Right lung (tissue), 10 donors: ENCODE measurements at places on chromosomes 5 and 9. TPM values are rescaled to one million over a fixed set of nuclear protein-coding genes. Genes with fewer than 3 reads are reported as not detected.

DNA sequence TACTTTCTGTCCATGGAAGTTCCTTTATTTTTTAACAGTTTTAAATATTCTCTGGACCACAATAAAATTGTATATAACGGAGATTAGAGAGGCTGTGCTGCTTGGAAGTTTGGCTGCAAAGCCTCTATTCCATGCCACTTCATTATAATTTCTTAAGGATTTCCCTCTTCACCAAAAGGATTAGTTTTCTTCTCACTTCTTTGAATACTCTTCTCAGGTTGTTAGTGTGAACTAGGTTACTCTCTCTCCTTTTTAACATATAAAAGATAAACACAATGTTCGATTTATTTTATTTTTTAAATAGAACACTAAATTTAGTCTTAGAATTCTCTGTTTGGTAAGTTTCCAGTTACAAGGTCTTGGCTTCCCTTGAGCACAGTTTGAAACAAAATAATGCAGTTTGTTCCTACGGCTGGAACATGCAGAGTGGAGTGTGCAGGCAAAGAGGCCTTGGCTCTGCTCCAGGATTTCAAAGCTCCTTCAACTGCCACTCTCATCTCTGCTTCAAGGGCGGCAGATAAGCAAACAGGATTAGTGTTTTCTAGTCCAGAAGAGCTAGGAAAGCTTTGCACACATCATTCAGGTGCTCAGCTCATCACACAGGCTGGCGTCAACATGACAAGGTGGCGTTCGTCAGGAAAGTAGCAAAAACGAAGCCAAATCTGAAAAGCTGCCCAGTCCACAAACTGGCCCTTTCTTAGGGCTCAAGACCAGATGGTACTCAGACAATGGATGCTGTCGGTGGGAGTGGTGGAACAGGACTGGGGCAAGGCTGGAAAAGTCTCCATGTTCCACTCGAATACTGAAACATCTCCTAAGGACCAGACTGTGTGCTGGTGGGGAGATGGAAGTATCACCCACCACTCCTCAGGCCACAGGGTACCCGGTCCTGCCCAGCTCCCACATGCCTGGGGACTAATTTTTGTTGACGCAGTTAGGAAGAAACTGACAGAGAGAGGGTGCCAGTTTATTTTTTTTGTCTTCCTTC is 286.6 kb downstream of the CRB2 start:
- peak; percentile 81 for DNase-seq

- no peak for DNase-seq
Observed at GRCh38 chr5:108707141-108707540, 40.6 kb upstream of the FER start.

DNA sequence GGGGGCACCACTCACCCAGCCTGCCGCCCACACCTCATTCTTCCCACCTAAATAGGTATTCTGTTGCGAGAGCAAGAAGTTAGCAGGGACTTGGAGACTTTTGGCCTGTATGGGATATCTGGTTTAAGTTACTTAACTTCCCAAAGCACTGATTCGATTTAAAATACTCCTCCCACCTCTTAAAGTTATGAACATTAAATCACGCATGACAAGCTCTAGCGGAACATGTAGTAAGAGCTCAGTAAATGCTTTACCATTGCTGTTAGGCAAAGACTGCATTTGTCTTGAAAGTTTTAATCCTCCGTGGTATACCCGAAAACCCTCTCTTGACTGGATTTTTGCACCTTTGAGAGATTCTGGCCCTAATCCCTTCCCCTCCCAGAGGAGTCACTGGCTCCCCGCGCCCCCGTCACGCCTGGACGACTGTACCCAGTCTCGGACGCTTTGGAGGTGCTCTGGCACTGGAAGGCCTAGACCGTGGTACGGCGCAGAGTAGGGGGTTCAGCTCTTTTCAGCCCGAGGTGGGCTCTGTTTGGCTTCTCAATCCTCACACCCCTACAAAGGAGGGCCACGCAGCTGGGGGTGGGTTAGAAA is 4.4 kb downstream of the GDNF start:
- DNase-seq = no peak

- no peak for DNase-seq
Observed at GRCh38 chr5:79186021-79186420, 49.9 kb upstream of the JMY start.

- DNase-seq = no peak
Observed at GRCh38 chr5:180460834-180461233, 33.3 kb upstream of the CNOT6 start.

DNA sequence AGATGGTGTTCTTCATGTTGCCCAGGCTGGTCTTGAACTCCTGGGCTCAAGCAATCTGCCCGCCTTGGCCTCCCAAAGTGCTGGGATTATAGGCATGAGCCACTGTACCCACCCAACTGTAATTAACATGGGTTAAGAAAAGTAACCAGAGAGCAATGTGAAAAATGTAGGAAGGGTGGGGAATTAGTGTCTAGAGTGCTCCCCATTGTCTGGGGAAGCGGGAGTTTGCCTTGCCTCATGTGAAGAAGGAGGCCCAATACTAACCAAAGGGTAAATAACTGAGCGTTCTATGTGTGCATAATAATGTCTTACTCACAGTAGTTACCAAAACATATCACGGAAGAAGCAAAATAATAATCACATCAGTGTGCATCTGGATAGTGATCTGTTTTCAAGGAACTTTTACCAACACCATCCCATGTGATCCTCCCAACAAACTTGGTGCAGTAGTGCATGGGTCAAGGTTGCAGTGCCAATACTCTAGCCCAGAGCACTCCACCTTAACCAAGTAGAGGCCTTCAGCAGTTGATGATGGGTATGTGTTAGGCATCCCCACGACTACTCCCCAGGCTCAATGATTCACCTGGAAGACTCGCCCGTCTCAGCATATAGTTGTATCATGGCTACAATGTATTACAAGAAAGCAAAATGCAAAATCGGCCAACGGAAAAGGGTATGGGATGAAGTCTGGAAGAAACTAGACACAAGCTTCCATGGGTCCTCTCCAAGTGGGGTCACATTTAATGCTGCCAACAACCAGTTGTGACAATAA is 26.2 kb downstream of the GNAQ start:
- DNase-seq = no peak

GRCh38 chr5:111494355-111494999 is 17.9 kb downstream of the STARD4 start:
- DNase-seq = no peak

- no peak for DNase-seq
Observed at GRCh38 chr5:137858954-137859353, 8.7 kb upstream of the MYOT start.

- no peak for DNase-seq
Observed at GRCh38 chr5:91277840-91278239, 105.3 kb downstream of the ARRDC3 start.

DNA sequence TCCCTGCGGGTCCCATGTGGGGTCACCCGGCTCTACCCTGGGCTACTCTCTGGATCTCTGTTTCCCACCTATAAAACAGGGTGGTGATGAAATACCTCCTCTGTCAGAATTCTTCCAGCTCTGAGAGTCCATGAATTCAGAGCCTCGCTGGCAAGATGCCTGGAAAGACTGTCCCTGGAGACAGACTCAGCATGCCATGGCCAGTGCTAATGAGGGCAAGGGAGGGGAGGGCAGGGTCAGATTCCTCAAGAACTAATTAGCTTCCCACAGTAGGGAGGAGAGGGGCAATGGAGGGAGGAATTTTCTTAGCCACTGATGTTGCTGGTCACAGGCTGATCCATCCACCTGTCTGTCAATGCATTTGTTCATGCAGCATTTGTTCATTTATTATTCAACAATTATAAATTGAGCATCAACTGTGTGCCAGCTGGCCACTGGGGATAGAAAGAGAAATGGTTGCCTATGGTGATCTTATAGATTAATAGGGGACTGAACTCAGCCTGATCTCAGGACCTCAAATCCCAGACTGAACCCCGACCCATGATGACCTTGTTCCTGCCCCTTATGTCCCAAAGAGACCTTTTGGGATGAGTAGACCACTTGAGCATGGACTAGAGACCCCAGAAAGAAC is 4.7 kb downstream of the SYNPO start:
- DNase-seq = peak; percentile 39

DNA sequence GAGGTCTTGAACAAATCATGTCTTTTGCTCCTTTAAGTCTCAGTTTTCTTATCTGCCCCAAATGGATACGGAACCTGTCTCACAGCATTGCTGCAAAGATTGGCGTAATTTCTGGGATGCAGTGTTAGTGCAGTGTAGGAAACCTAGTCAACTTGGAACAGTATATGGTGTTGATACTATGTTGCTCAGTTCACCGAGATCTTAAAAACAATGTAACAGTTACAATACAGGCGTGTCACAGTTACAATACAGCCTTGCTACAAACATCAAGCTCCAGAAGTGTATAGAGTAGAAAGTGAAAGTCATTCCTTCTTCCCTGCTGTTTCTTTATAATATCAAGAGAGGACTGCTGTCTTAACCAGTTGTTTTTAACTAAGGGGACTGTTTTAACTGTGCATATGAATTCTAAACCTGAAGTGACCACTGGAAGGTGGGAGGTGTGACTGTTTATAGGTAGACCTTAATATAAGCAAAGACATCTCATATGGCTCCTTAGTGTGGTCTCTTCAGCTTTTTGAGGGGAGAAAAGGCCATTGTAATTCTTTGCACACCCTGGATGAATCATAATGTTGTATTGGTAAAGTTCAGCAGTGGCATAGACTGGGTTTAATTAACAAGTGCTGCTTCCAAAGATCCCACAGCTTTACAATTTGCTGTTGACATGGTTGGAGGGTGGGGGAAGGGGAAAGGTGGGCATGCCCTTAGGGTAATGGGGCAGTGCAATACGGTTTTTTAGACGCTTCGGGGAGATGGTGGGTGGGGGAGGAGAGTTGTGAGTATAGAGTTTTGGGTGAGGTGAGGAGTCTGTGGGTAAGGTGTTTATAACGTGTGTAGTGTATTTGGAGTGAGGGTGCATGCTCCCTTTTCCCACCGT is 12.9 kb downstream of the PRRC2B start:
- no peak for DNase-seq

- no peak for DNase-seq
Observed at GRCh38 chr5:142674531-142675469, 11.1 kb downstream of the FGF1 start.

DNA sequence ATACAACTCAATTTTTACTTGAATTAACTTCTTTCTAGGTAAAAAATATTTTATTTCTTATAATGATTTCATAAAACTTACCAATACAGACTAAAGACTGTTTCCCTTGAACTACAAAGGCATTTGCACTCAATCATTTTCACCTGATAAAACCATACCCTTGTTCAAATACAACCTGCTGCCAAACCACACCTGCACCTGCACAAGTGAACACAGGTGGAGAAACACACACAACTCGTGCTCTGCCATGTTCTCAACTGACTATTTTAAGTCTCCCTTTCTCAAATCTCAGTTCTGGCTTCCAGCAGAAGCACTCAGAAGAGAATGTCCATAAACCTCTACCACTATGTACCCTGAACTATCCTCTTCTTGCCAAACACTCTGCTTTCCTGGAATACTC is 1892.1 kb downstream of the MAT2B start:
- no peak for DNase-seq

- DNase-seq = no peak
Observed at GRCh38 chr9:108217431-108218349, 638.1 kb downstream of the ACTL7B start.

- DNase-seq = no peak
Observed at GRCh38 chr9:17699615-17700330, 120.9 kb downstream of the SH3GL2 start.

DNA sequence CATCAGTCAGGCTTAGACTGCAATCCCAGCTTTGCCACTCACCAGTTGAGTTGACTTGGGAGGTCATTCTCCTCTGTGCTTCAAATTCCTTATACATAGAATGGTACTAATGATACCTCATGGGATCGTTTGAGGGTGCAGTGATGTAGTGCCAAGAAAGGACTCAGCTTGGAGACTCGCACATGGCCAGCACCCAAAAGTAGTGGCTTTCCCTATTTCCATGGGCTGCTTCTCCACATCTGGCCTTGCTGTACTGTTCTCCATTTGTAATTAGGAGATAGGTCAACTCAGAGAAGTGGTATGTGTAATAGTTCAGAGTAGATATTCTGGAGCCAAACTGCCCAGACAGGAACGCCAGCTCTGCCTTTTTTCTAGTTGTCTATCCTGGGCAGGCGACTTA is 5.5 kb downstream of the CCL19 start:
- no peak for DNase-seq

- no peak for DNase-seq
Observed at GRCh38 chr5:136924490-136924889, 559.1 kb upstream of the TRPC7 start.

DNA sequence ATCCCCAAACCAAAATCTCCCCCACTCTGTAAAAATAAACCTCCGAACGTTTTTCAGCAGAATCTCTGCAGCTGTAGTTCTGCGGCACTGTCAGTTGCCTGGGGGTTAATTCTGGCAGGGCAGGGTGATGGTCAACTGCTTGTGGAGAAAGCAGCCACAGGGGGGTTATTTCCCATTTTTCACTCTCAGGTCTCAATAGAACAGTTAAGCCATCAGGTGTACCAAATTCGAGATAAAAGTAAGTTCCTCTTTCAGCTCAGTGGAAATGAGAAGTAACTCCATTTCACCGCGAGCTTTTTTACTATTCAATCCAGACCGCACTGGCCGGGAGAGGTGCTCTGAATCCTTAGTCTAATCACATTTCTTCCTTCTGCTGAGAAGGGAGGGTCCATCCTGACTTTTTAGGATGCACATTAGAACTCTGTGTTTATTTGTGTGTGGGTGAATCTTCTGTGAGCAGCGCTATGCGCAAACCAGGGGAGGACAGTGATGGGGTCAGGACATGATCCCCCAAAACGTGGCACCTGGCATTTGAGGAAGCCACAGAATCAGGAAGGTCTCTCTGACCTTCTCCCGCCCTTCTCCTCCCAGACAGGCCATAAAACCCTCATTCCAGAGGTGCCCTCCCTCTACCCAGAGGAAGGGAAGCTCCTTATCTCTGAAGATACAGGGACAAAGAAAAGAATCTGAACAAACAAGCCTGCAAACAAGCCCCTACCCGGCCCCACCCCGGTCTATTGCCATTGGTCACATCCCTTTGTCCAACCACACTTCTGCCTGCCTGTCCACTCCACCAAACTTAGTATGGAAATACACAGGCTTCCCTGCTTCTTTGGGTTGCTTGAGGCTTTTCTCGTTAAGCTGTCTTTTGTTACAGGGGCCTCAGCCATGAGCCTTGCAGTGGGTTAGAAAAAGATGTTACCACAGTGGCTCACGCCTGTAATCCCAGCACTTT is 229.0 kb downstream of the ROR2 start:
- no peak for DNase-seq

DNA sequence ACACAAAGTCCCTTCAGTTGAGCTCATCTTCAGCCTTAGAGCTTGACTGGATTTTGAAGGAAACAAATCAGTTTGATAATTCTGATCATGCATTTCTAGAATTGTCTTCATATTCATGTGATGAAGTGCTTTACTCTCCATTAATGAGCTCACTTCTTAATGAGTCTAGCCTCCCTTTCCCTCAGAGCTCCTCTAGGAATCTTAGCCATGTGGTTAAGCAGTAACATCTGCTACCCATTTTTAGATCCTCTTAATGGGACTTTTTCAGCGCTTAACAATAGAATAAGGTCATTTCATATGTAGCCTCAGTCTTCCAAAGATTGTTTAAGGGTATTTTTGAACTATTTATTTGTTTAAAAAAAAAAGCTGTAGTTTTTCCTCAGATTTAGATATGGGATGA is 36.9 kb upstream of the LURAP1L start:
- DNase-seq = no peak

GABRP gene
- 1.2 TPM for polyA plus RNA-seq

CAMLG gene
- polyA plus RNA-seq = 72.5 TPM

IFNB1 gene
- not detected for polyA plus RNA-seq

PTGS1 gene
- polyA plus RNA-seq = 3.7 TPM

C9orf50 gene
- 0.34 TPM for polyA plus RNA-seq

OMD gene
- polyA plus RNA-seq = 1.2 TPM

CDX1 gene
- 0.39 TPM for polyA plus RNA-seq
